ENCODE measurements at places on chromosomes 2 and 18. TPM values are rescaled to one million over a fixed set of nuclear protein-coding genes. Genes with fewer than 3 reads are reported as not detected.

The GALNT13 gene
- total RNA-seq = 2.2 TPM

The POTEI gene
- total RNA-seq = 3.2 TPM

The SLC4A3 gene
- total RNA-seq = 502 TPM

The L3MBTL4 gene
- total RNA-seq = 10.5 TPM

The MRO gene
- 2.6 TPM for total RNA-seq

DNA sequence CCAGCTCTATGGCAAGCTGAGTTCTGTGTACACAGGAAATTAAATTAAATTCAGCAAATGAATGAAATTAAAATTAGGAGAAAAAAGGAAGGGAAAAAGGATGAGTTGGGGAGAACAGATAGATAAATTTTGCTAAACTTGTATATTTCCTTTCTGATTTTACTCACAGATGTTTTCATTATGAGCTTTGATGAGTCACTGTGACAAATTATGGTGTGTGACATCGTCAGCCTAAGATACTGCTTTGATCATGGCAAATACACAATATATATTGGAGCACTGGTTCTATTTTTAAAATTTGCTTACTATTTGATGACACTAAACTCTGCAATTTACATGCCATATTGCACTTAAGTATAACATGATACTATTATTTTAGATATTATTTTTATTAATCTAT, 464.6 kb upstream of the SPHKAP start:
- no peaks in the 10 kb centered on the region for H3K4me1 ChIP-seq
- DNase-seq = no peak
- no peak overlapping the region for H3K4me3 ChIP-seq
- no peak overlapping the region for H3K27ac ChIP-seq
- no peaks in the 10 kb centered on the region for H3K36me3 ChIP-seq

- no peak overlapping the region for H3K27ac ChIP-seq
- peaks cover 15% of the 10 kb centered on the region for H3K4me1 ChIP-seq
- H3K4me3 ChIP-seq = no peak overlapping the region
- DNase-seq = no peak
- H3K27me3 ChIP-seq = no peaks in the 10 kb centered on the region
Observed at GRCh38 chr18:35588995-35589394, 7.5 kb downstream of the GALNT1 start.

GRCh38 chr2:109218087-109218791, 89.2 kb downstream of the SH3RF3 start:
- H3K4me3 ChIP-seq = no peak overlapping the region
- peak overlapping the region; percentile 30 for H3K27ac ChIP-seq
- H3K4me1 ChIP-seq = peaks cover 48% of the 10 kb centered on the region
- H3K36me3 ChIP-seq = no peaks in the 10 kb centered on the region
- no peaks in the 10 kb centered on the region for H3K27me3 ChIP-seq

DNA sequence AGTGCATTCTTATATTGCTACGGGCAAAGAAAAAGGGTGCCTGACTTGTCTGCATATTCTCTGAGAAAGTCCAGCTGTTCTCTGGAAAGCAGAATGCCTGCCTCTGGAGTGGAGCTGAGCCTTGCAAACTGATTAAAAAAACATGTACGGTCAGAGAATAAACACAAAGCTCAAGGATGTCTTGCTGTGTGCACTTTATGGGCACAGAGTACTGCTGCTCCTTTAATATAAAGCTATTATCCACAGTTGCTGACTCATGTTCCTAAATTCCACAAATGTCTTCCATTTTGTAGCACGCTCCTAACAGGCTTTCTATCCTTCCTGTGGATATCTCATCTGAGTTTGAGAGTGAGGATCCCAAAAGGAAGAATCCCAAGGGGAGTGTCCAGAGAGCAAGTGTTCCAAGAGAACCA, 229.0 kb downstream of the MREG start:
- H3K36me3 ChIP-seq = no peaks in the 10 kb centered on the region
- no peak overlapping the region for H3K27ac ChIP-seq
- H3K4me1 ChIP-seq = no peaks in the 10 kb centered on the region
- no peak for DNase-seq

- H3K36me3 ChIP-seq = no peaks in the 10 kb centered on the region
- DNase-seq = no peak
- H3K4me3 ChIP-seq = no peak overlapping the region
- H3K4me1 ChIP-seq = no peaks in the 10 kb centered on the region
- H3K27ac ChIP-seq = no peak overlapping the region
Observed at GRCh38 chr2:181649436-181649979, 7.4 kb downstream of the CERKL start.

DNA sequence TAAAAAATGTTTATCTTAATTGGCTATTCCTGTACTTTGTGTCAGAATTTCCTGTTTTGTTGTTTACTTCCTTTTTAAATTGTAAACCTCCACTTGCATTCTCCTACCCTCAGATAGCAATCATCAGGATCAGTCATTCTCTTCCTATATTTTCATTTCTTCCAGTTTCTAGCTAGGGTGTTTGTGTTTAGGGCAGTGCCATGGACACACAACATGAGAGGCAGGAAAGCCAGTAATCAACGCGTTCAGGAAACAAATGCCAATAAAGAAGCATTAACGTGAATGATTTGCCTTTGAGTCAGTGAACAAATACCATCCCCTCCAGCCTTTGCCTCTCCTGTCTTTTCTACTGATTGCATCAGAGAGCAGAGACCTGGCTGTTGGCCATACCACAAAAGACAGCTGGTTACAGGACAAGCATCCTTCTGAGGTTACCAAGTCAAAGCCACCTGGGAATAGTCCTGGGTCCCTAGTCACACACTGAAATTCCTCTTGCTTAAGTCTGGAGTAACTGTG, 56.7 kb upstream of the FHL2 start:
- DNase-seq = no peak
- H3K27me3 ChIP-seq = no peaks in the 10 kb centered on the region
- H3K27ac ChIP-seq = no peak overlapping the region
- no peaks in the 10 kb centered on the region for H3K36me3 ChIP-seq
- H3K4me3 ChIP-seq = no peak overlapping the region

DNA sequence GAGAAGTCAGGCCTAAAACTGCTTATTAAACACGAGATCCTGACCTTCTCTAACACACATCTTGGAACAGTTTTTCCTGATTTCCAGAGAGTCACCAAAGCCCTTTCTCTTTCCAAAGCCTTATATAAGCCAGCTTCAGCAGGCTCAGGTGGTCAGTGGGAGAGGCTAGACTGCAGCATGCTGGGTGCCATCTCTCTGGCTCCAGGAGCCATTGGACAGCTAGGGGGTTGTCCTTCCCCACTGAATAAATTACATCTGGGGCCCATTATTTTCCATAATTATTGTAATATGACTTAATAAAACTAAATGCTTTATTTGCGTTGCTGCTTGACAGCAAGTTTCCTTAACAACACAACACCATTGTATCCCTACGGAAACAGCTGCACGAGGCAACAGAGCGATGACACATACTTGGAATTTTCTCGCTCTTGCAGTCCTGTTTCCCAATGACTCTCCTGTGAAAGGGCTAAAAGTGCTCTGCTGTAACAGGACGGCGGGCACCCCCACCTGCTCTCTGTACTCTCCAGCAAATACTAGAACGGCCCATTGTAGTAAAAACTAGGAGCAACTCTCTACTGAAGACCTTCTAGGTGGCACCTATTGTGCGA, 160.6 kb downstream of the RNF144A start:
- peaks cover 9% of the 10 kb centered on the region for H3K4me1 ChIP-seq
- H3K27ac ChIP-seq = no peak overlapping the region
- no peak overlapping the region for H3K4me3 ChIP-seq
- DNase-seq = no peak
- no peaks in the 10 kb centered on the region for H3K36me3 ChIP-seq
